Stimulated activated CD4-positive, alpha-beta T cell treated with anti-CD3 and anti-CD28 coated beads, Interleukin-1b, Interleukin-23, amount 100 ng/mL, for 1 hour (primary cell): ENCODE measurements at places on chromosomes 13 and 19.

- no peak for DNase-seq
Observed at GRCh38 chr13:47647001-47647400, 354.1 kb downstream of the SUCLA2 start.

GRCh38 chr13:21078501-21078900 lies 17.1 kb upstream of the LATS2 start:
- DNase-seq, result no peak

DNA sequence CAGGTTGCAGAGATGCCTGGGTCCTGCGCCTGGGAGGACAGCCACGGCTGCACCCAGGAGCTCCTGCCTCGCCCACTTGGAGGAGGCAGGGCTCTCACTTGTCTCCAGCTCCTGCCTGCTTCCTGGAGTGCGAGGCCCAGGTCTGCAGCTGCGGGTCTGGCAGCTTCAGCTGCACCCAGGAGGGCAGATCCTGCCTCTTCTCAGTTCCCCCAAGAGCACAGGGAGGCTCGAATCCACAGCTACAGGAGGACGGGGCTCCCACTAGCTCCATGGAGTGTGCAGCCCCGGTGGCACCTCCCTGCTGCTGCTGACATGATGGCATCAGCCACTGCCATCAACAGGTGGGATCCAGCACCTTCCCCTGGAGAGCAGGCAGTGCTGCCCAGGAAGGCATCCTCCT lies 4.5 kb downstream of the ZNF554 start:
- DNase-seq, result no peak

DNA sequence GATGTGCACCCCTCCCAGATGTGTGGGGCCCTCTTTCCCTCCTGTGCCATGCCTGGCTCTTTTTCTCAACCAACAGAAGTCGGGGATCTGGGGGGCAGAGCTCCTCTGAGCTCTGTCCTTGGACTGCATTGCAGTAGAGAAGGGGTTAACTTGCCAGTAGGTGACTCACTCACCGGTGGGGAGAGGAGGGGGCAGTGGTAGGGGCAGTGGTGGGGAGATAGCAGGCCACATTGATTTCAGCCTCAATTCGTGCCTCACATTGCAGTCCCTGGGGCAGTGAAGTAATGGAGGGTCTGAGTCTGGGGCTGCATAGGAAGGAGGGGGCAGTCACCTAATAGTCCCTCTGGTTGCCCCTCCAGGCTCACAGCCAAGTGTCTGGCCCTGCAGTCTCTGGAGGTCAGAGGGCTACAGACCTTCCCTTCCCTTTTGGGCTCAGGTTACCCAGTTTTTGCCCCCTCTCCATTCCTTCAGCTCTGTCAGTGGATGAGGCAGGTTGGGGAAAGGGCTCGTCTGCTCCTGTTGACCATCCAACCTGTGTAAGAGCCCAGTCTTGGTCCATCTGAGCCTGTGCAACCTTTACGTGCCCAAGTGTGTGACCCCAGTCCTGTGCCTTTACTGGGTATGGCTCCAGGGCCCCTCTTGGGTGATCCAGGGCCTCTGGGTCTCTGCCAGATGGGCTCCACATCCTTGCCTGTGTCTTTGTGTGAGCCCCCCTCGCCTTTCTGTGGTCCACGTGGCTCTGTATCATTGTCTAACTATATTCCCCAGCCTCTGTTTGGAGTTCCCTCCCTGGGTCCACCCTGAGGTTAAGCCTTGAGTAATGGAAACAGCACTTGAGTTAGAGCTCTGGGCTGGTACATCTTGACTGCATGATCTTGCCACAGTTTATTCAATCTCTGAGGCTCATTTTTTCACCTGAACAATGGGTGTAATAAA lies 13.0 kb downstream of the CIC start:
- no peak for DNase-seq

GRCh38 chr19:41235480-41235879 lies 16.5 kb downstream of the AXL start:
- no peak for DNase-seq

- DNase-seq, result no peak
Observed at GRCh38 chr19:48348045-48348444, 15.7 kb downstream of the TMEM143 start.

- no peak for DNase-seq
Observed at GRCh38 chr19:23531976-23532375, 136.7 kb upstream of the ZNF91 start.

DNA sequence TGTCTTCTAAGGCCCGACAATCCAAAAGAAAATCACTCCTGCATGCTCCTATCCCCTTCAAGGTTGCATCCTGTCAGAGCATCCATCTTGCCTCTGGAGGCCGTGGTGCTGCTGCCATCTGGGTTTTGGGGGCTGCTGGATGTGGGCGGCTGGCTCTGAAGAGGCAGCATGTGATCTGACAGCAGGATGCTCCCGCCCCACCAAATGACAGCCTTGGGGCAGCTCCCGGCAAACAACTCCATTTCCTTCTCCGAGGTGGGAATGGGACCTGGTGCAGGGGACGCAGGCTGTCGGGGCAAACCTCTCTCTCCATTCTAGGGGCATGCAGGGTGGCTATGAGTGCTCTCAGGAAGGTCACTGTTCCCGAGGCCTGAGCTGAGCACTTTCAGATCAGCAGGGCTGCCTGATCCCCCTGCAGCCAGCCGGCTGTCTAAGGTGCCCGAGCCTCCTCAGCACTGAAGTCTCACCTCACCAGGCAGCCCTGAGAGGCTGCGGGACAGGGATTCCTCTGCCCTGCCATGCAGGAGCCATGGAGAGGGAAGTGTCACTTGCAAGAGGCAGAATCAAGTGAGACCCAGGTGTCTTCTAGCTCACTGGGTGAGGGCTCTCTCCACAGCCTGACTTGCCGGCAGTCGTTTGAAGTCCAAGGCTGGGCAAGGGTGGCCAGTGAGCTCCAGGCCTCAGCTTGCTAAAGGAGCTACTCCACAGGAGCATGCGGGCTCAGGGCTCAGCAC lies 28.8 kb downstream of the TSSK6 start:
- DNase-seq, result no peak

DNA sequence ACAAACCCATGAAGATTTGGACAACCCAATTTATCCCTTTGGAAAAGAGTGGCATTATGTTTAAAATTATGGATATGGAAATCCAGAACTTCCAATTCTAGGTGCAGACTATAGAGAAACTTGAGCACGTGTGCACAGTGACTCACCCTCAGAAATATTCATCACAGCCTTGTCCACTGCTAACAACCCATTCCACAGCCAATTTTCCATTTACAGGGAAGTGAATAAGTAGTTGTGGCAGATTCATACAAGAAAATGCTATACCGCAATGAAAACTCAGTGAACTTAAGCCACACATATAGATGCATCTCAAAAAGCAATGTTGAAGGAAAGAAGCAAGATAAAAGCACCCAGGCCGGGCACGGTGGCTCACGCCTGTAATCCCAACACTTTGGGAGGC lies 133.3 kb downstream of the USP12 start:
- no peak for DNase-seq

DNA sequence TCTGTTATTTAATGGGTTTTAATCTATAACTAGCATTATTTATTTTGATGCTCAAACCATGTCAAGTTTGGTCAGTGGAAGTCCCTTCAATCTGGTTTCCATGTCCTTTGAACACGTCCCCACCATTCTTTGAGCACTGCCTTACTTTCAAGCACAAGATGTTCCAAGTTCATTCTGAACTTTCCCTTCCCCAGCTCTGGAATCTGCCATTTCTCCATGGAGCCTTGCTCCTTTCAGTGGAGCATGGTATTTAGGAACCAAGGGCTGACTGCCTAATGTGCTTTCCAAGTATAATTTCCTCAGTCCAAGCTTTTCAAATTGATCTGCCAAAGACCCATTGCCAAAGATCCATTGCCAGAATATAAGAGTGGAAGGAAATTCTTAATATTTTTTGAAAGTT lies 1.1 kb upstream of the ZNF546 start:
- DNase-seq, result no peak

- DNase-seq, result no peak
Observed at GRCh38 chr19:5424192-5424973, 30.8 kb upstream of the ZNRF4 start.

DNA sequence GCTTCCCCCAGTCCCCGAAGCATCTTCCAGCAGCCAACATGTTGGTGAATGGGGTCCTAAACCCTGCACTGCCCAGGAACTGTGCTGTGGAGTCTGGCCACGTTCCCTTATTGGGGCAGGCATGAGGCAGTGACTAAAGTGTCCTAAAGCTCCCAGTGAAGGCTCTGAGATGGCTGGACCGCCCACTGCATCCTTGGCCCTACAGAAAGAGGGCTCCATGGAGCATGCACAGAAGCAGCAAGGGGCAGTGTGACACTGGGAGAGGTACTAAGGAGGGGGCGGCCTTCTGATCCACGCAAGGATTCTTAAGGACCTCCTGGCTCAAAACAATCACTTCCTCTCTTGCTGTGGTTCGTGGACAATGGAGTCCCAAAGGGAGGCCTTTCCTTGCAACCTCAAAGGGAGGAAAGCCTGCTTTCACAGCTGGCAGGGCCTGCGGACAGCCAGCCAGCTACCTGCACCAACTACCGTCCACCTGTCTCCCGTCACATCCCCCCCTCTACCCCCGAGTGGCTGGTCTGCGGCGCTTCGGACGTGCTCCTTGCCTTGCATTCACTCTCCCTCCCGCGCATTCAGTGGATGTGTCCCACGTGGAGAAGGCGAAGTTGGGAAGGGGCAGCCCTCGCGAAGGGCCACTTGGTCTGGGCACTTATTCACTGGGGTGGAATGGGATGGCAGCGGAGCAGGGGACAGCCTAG lies 63.9 kb upstream of the STARD13 start:
- DNase-seq, result no peak

- DNase-seq, result no peak
Observed at GRCh38 chr13:33096886-33097605, 80.8 kb downstream of the KL start.

DNA sequence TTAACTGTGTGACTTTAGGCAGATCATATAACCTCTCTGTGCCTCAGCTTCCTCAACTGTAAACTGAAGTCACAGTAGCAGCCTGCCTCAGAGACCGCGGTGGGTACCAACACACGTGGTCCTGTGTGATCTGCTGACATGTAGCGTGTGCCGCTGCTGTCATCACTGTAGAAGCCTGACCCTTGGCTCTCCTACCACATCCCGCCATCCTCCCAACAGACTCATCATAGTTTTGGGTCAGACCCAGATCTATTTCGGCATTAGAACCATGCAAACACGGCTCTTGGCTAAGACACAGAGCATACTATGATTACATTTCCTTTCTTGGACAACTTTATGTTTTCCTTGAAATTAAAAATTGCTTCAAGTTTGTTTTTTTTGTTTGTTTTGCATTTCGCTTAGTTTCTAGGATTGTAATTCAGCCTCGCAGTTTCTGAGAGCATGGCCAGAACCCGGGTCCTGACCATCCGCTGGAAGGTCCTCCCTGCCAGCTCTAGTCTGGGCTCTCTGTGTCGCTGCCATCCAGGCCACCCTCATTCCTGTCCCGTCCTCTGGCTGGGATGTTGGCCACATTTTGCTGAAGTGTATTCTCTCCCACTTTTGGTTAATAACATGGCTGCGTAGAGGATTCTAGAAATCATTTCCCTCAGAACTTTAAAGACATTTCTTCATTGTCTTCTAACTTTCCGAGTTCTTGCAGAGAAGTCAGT lies 53.0 kb downstream of the GGACT start:
- no peak for DNase-seq
